T follicular helper cell (primary cell): ENCODE measurements at places on chromosomes 11 and 22.

- DNase-seq, result no peak
These were observed 303.5 kb upstream of the ANO3 start for GRCh38 chr11:26028393-26028911.

GRCh38 chr22:30041881-30042280 is 38.4 kb upstream of the HORMAD2 start:
- DNase-seq, result no peak

DNA sequence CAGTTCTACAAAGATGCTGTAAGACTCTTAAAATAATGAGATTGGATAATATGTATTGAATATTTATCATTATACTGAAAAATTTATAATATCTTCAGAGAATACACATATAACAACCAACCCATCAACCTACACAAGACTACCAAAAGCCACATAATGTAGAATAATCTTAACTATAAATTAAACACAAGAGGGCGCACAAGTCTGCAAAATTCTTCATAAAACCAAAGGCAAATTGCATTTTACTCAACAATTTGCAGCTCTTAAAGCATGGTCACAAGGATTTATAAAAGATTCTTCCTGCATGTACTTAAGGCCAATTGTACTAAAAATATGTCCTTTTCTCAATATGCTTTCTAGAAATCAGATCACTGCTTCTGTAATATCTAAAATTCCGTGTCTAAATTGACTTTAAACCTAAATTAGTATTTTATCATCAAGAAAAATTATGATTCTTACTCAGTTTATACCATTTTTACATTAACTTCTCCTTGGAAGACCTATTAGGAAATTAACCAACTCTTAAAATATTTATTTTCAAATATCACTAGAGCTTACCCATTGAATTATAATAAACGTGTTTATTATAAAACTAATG is 79.0 kb downstream of the TTC28 start:
- no peak for DNase-seq

DNA sequence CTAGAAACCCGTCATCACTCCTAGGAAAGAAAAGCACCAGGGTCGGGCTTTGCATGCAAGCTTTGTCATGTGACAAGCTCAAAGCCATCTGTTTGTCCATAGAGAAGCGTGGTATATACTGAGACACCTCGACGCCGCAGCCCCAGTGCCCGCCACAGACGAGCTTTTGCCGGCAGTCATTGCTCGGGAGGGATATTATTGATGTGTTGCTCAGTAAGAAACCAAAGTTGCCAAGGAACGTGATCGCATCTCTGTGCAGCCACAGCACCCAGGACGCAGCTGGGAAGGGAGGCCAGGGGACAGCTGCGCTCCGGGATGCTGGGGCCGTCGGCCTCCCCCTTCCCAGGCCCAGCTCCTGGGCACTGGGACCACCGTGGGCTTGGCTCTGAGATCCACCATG is 89.5 kb upstream of the KCNQ1OT1 start:
- no peak for DNase-seq

GRCh38 chr22:31075961-31076360 is 5.2 kb upstream of the SMTN start:
- no peak for DNase-seq

DNA sequence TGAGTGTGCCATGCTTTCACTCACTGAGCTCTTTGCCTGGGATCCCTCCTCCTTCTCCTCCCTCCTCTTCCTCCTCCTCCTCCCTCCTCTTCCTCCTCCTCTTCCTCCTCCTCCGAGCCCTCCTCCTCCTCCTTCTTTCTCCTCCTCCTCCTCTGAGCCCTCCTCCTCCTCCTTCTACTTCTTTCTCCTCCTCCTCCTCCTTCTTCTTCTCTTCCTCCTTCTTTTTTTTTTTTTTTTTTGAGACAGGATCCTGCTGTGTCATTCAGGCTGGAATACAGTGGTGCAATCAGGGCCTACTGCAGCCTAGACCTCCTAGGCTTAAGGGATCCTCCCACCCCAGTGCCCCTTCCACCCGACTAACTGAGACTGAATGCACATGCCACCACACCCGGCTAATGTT is 62.3 kb downstream of the DEUP1 start:
- no peak for DNase-seq

DNA sequence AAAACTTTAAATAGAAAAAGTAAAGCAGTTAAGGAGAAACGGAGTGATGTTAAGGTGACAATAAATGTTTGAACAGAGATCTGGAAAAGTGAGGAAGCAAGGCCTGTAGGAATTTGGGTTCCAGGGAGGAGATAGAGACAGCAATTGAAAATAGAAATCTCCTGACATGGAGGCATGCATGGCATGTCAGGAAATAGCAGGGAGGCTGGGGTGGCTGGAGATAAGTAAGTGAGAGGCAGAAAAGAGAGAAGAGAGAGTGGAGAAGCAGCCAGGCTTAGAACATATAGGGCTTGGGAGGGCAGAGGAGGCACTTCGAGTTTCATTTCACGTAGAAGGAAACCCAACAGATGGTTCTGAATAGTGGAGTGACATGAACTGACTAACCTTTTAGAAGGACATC is 185.5 kb downstream of the LRRC4C start:
- DNase-seq, result no peak

DNA sequence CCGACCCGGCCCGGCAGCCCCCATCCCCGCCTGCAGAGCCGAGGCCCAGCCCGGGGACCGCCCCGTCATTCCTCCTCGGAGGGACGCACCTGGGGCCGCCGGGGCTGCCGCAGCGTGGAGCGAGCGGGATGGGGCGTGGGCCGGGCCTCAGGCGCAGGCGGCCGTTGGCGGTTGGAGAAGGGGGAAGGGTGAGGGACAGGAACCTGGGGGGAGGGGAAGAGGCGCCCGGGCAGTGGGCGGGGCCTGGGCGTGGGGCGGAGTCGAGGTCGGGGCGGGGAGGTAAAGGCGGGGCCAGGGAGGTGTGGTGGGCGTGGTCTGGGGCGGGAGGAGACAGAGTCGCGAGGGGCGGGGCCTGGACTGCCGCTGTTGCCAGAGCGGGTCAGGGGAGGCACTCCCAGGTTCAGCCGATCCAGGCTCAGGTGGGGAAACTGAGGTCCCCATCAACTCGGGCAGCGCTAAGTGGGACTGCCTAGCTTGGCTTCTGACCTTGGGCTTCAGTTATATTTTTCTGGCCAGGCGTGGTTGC is at the start of gene TESMIN:
TESMIN (minus strand) TSS at position 190 of the 526 bp plus-strand sequence. CDS start 860 bp downstream, outside the sequence.
- peak; percentile 91 for DNase-seq

GRCh38 chr22:30931541-30932300 is 36.9 kb downstream of the MORC2 start:
- DNase-seq, result no peak

DNA sequence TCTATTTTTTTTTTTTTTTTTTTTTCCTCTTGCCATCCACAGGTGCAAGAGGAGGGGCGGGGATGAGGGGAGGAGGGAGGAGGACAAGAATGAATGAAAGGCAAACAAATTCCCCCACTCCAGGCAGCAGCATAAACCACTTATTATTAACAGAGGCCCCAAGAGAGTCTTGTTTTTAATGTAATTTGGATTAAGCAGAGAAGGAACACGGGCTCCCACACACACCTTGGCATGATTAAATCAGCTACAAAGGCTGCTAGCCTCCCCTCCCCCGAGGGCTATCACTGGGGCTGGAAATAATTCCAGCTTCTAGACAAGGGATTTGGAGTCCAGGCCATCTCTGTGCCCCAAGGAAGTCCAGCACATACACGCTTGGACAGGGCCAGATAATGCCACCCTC is 93.4 kb upstream of the DRD2 start:
- no peak for DNase-seq

DNA sequence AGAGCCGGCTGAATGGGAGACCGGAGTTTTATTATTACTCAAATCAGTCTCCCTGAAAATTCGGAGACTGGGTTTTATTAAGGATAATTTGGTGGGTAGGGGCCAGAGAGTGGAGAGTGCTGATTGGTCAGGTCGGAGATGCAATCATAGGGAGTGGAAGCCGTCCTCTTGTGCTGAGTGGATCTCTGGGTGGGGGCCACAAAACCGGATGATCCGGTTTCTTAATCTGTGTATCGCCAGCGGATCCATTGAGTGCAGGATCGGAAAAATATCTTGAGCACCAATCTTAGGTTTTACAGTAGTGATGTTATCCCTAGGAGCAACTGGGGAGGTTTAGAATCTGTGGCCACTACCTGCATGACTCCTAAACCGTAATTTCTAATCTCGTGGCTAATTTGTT is 886 bp upstream of the NIPSNAP1 start:
- DNase-seq, result no peak

DNA sequence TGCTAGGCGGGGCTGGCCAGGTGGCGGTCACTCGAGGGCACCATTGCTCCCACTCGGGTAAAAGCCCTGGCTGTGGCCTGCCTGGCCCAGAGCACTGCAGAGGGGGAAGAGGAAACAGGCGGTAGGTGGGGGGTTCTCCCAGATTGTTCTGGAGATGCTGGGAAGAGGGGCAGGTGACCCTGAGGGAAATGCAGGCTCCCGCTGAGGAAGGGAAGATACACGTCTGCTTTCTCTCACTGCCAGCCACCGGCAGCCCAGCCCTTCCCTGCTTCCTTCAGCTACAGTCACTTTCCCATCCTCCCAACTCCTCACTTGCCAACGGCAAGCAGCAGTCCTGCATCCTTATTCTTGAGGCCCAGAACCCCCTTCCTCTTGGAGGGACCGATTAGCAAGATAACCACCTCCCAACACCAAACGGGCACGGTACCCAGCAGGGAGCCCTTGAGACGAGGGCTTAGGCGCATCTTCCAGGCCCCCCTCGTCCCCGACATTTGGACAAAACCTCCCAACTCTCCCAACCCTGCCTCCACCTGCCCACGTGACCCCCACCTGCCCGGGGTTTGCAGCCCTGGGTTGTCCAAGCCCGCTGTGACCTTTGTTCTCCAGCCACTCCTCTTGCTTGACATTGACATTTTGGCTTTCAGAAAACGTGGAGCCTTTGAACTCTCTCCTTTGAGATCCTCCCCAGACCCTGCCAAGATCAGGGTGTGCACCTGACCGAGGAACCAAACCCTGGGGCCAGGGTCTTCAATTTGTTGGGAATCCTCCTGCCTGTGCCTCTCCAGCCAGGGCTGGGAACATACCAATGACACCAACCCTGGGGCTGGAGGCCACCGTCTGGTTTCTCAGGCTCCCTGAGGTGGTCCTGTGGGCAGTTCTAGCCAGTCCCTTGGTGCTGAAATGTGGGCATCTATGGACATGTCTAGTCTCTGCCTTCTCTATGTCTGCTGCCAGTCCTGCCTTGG is 48.8 kb upstream of the TTLL12 start:
- no peak for DNase-seq

- DNase-seq, result no peak
These were observed 87.7 kb upstream of the SLC25A18 start for GRCh38 chr22:17475318-17476230.
